Activated T-helper 9 cell treated with anti-CD3 and anti-CD28 coated beads, Interleukin-2, amount 50 U/mL, for 16 hours (primary cell): ENCODE measurements at places on chromosomes 7 and 10.

- no peak for DNase-seq
These were observed 3.2 kb downstream of the HPSE2 start for GRCh38 chr10:99232360-99232999.

GRCh38 chr10:127275793-127276450, 79.5 kb upstream of the INSYN2A start:
- no peak for DNase-seq

GRCh38 chr7:139055674-139056073, 19.8 kb upstream of the ZC3HAV1L start:
- no peak for DNase-seq

DNA sequence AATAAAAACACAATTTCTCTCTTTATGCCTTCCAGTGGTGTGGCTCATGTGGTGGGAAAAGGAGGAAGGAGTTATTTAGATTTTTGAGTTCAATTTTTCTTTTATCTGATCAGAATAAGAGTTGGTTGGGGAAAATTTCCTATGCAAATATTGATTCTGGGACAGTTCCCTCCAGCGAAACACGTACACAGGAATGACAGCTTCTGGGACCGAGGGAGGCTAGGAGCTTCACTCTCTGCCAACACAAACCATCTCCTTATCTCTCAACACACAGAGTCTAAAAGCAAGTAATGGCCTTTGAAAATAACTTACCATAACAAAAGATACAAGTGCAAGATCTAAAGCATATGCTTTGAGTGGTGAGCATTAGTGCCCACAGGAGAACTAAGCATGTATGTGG, 122.7 kb downstream of the RAPGEF5 start:
- no peak for DNase-seq

GRCh38 chr7:138816650-138817049, 18.7 kb upstream of the ATP6V0A4 start:
- DNase-seq = no peak

GRCh38 chr7:151400626-151401315, 9.1 kb downstream of the WDR86 start:
- no peak for DNase-seq

DNA sequence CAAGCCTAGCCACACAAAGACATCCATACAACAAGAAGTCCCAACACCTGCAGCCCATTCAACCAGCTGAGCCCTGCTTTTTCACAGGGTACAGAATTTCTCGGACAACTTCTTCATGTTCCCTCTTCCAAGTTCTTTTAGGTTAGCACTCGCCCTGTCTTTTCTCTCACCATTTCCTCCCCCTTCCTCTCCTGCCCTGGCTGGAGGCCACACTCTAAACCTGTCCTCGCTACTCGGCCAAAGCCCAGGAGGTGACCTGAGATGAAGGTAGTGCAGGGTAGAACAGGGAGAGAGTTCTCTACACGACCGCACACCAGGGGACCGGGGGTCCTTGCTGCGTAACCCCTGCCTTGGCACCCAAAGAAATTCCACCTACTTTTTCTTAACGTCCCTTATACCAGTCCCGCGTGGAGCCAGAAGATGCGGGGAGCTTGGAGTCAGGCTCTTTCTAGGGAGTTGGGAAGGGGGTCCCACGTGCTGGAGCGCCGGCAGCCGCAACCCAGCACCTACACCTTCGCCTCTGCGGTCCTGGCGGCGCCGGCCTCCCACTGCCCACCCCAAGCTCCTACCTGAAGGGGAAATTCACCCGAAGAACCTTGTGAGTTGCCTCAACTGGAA, 16.0 kb upstream of the DLX6 start:
- no peak for DNase-seq

DNA sequence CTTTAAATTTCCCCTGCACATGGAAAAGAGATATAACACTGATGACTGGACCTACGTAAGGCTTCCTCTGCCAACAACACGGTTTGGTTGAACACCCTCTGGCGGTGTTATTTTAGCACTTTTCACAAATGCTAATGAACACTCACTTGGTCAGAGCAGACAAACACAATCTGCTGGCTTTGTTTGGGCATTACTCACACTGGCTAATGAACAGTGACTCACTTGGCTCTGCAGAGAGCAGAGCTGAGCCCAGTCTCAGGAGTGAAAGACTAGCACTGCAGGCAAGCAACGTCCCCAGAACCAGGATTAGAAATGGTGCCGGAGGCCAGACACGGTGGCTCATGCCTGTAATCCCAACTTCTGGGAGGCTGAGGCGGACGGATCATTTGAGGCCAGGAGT, 430.8 kb downstream of the PLXNA4 start:
- no peak for DNase-seq

DNA sequence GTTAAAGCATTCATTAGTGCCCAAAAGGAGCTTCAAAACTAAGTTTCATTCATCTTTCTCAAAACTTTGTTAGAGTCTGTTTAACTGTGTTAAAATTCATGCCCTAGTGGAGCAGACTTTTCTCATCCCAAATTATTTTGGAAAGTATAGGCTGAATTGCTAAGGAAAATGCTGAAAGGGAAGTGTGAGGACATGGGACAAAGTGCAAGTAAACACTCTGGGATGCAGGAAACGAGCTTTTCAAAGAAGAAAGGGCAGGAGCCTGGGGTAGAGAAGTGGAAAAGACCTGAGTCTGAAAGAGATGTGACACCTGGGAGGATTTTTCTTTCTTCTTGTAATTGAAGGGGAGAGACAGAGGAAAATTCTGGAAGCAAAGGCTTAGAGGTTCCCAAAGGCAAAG, 93.1 kb upstream of the ANKRD1 start:
- DNase-seq = no peak

DNA sequence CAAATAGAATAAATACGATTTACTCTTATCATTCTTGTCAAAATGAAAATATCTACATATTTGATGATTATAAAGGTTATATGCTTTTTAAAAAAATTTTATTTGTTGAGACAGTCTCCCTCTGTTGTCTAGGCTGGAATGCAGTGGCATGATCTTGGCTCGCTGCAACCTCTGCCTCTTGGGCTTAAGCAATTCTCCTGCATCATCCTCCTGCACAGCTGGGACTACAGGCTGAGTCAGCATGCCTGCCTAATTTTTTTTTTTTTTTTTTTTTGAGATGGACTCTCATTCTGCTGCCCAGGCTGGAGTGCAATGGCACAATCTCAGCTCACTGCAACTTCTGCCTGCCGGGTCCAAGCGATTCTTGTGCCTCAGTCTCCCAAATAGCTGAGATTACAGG, 48.9 kb downstream of the PUS7 start:
- no peak for DNase-seq

- DNase-seq = no peak
These were observed 8.8 kb upstream of the SPAM1 start for GRCh38 chr7:123916240-123916724.

GRCh38 chr7:14950013-14950412, 47.5 kb upstream of the DGKB start:
- DNase-seq = no peak

GRCh38 chr10:46220872-46221538, 65.8 kb upstream of the ANTXRL start:
- DNase-seq = no peak

GRCh38 chr10:44384601-44385025, 284 bp downstream of the CXCL12 start:
- DNase-seq = no peak
